ENCODE measurements at places on chromosomes 2 and 18.

DNA sequence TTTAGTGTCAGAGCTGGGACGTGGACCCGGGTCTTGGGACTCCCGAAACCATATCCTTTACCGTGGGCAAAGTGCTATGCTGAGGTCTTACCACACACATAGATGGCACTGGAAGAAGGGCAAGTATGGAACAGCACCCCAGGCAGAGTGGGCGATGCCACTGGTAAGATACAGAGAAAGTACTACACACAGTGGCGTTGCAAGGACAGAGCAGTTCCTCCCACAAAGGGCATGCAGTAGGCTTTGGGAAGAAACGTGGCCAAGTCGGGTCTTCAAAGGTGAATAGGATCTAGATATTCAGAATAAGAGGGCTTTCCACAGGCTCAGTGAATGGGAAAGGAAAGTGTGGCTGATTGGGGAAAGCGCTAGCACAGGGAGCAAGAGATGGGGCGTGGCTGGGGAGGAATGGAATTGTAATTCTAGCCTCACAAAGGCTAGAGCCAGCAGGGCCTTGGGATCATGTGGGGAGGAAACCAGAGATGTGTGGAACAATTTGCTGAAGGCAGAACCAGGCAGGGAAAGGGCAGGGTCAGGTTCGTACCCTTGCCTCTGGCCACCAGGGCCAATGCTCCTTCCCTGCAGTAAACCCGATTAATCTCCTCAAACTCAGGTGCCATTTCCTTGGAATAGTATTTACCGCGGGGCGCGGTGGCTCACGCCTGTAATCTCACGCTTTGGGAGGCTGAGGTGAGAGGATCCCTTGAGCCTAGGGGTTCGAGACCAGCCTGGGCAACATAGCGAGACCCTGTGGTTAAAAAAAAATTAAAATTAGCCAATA, 36.0 kb downstream of the PCBP1 start:
- no peak for DNase-seq

GRCh38 chr2:84429328-84429727, 29.8 kb downstream of the SUCLG1 start:
- DNase-seq = no peak

GRCh38 chr2:59903994-59904544, 649.4 kb downstream of the BCL11A start:
- no peak for DNase-seq

DNA sequence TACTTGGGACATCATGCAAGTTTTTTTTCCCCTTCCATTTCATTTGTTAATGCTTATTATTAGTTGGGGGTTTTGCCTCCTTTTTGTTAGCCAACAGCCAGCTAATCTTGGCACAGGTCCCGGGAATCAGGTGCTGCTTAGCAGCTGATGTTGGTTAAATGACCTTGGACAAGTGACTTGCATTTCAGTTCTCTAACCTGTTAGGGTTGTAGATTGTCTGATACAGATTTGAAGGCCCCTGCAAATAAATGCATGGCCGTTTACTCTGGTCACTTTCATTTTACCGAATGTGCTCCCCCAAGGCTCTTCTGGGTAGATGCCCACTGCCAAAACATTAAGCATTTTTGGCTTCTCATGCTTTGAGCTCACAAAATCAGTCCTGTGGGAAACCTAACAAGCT, 120.9 kb downstream of the SPTBN1 start:
- DNase-seq = no peak

- no peak for DNase-seq
Measured at GRCh38 chr18:12811191-12811950, 72.7 kb downstream of the PTPN2 start.

DNA sequence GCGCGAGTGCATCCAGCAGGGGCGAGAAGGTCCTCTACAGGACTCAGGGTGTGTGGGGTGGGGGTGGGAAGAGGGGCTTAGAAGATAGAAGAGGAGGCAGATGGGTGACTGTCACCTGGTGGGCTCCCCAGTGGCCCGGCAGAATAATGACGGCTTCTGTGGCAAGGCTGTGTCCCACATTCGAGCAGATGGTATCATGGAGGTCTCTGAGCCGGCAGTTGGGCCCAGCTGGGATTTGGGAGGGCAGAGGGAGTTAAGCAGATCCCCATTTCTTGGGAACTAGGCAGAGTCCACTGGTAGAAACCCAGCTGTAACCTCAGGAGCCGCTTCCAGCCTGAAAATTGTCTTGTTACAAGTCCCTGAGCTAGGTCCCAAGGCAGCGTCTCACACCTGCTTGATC, 28.4 kb upstream of the DTNB start:
- DNase-seq = no peak

- no peak for DNase-seq
Measured at GRCh38 chr18:46704816-46705215, 47.8 kb upstream of the LOXHD1 start.

GRCh38 chr2:75361486-75361885, 162.2 kb upstream of the TACR1 start:
- no peak for DNase-seq

GRCh38 chr2:219499058-219499307, 292 bp downstream of the GMPPA start:
- no peak for DNase-seq

GRCh38 chr2:130920415-130921163, 83.9 kb downstream of the ARHGEF4 start:
- peak; percentile 69 for DNase-seq

DNA sequence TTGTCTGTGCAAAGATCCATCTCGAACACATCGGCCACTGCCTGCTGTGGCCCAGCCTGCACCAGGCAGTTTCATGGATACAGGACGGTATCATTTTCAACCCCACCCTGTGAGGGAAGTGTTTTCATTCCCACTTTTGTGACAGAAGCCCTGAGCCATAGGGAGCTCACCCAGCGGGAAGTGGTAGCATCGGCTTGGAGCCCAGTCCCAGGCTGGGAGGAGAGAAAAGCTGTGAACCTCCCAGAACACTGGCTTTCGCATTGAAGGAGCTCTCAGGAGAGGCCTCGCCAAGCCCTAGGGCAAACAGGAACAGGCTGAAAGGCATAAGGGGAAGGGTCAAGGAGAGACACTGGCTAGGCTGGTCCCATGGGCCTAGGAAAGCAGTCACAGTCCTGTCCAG, 166.1 kb downstream of the TFCP2L1 start:
- no peak for DNase-seq

DNA sequence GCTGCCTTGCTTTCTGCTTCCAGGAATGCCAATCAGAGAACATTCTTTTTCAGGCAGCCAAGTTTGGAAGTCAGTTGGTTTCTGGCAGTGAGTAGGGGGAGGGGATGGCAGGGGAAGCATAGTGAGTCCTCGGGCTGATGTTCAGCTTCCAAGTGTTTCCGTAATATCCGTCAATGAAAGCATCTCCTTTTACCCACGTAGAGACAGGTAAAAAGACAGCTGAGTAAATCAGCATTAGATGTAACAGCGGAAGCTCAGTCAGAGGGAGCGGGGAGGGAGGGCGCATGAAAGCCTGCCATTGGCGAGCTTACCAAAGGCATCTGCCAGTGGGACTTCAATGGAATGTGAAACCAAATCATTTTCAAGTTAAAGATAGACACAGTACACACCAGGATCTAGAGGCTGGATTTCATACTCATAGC, 117.1 kb upstream of the DTNA start:
- DNase-seq = no peak

DNA sequence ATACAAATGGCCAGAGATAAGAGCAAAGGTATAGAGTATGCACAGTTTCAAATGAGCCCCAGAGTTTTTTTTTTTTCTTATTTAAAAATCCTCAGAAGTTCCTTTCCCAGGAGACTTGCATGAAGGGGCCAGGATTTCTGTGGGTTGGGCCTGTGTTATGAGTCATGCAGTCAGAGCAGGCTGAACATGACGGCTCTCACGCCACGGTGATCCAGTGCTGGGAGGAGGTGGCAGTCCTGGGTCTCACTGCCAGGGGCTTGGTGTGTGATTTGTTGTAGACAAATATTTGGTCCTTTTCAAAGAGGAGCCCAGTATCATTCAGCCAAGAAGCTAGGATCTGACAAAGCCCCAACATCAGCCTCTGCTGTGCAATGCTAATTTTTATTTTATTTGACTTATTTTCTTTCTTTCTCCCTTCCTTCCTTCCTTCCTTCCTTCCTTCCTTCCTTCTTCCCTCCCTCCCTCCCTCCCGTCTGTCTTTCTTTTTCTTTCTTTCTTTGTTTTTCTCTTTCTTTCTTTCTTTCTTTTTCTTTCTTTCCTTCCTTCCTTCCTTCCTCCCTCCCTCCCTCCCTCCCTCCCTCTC, 10.4 kb upstream of the KCNE4 start:
- no peak for DNase-seq

- DNase-seq = no peak
Measured at GRCh38 chr2:74507926-74508520, 528 bp upstream of the PCGF1 start.

DNA sequence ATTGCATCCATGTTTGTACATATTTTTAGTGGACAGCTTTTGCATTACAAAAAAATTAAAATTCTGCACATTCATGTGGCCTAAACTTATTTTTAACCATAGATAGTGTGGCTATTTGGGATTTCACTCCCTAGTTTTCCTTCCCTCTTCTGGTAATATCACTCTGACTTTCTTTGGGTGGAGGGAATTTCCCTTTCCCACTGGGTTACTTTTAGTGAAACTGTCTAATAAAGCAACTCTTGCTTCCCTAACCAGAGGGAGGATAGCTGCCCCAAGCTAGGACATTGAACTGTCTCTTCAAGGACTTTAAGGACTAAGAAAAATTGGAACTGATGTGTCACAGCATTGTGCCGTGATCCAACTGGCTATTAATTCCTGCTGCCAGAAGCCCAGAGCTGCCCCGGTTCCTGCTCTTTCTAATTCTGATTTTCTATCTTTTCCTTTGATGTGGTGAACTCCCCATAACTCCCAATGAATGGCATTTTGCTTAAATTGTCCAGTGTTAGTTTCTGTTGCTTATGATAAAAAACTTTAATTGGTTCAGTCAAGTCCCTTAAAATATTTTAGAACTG, 20.0 kb upstream of the EFR3B start:
- no peak for DNase-seq

DNA sequence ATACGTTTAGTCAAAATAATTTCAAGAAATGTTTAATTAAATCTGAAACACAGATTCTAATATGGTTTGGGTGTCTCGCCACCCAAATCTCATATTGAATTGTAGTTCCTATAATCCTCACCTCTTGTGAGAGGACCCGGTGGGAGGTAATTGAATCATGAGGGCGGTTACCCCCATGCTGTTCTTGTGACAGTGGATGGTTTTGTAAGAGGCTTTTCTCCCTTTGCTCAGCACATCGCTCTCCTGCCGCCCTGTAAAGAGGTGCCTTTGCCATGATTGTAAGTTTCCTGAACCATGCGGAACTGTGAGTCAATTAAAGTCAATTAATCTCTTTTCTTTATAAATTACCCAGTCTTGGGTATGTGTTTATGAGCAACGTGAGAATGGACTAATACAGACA, 1045.1 kb upstream of the POU3F3 start:
- DNase-seq = no peak

- DNase-seq = no peak
Measured at GRCh38 chr2:217954051-217954450, 48.7 kb downstream of the TNS1 start.

- DNase-seq = no peak
Measured at GRCh38 chr2:232368311-232368731, 10.2 kb upstream of the ALPP start.

GRCh38 chr2:15768615-15769014, 171.7 kb upstream of the MYCN start:
- no peak for DNase-seq

DNA sequence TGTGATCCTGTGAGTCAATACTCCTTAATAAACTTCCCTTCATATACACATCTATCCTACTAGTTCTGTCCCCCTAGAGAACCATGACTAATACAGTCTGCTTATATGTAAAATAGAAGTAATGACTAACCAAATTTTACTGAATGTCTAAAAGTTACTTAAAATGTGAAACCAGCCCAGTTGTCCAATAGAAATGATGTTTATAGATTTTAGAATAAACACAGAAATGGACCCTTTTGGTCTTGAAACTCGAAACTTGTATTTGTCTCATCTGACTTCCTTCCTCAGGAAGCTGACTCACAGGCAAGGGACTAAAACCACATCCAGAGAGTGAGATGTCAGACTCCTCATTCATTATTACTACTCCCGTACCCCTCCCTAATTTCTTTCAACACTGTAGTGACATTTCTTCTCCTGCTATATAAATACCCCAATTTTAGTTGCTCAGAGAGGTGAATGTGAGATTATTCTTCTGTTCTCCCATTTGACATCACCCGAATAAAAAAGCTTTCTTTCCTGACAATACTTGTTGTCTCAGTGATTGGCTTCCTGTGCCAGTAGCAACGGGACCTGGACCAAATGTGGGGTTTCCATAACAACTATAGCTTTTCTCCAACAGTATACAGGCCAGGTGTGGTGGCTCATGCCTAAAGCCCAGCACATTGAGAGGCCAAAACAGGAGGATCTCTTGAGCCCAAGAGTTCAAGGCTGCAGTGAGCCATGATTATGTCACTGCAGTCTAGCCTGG, 486.0 kb downstream of the ERBB4 start:
- no peak for DNase-seq

- DNase-seq = no peak
Measured at GRCh38 chr2:151523850-151524249, 114.1 kb downstream of the RIF1 start.

DNA sequence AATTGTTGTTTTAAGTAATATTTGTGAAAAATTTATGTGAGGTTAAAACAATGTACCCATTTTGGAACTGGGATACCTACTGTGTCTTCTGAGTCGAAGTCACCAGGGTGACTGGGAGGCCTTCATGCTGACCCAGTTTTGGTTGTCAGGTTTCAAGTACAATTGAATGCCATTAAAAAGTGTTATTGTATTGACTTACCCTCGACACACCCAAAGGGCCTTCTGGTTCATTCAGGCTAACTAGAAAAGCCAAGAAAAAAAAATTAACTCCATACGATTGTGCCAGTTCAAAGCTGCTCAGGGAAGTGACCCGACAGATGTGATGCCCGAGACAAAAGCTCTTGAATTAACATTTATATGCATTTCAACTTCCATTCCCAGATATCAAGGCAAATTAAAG, 190.0 kb downstream of the ST6GAL2 start:
- no peak for DNase-seq

DNA sequence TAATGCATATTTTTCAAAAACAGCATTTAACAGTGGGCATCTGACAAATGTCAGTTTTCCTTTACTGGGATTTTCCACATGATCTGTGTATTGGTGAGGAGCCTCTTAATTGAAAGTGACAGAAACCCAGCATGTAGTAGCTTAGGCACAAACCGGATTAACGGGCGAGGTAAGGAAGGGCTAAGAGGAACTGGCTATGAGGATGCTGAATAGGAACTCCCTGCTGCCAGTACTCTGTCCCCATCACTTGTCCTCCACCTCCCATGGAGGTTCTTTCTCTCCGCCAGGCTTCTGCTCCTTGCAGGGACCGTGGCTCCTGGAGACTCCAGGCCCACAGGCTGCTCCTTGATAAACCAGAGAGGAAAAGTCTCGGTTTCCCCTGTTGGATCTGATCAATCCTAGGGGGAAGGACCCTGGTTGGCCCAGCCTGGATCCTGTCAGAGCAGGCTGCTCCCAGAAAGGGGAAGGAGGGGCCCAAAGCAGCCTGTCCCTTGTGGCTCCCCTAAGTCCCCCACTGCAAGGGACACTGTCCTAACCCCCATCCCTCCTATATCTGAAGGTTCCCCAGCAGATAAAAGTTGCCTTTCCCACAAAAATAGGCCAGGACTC, 10.3 kb downstream of the TEX44 start:
- no peak for DNase-seq

Data from D721Med (cell line).